ENCODE measurements at places on chromosomes 7 and 10.

GRCh38 chr10:124081547-124082140 is 11.8 kb downstream of the CHST15 start:
- DNase-seq: no peak

DNA sequence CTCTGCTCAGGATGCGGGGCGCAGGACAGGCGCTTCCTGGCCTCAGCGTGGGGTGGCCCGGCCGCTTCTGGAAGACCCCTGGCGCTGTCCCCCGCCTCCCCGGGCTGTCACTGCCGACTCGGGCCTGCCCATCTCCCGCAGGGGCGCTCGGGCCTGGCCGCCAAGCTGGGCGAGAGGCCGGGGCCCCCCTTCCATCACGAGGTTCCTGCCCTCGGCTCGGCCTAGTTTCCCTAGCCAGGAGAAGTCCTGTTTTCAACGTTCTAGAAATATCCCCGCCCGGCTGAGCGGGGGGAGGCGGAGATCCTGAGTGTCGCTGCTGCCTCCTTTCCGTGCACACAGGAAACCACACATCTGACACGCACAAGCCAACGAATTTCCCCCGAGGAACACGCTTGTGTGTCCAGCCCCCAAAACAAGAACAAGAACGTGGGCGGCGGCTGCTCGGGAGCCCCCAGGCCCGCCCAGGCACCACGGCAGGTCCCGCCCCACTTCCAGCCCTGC is 33.7 kb downstream of the AP5Z1 start:
- DNase-seq: no peak

DNA sequence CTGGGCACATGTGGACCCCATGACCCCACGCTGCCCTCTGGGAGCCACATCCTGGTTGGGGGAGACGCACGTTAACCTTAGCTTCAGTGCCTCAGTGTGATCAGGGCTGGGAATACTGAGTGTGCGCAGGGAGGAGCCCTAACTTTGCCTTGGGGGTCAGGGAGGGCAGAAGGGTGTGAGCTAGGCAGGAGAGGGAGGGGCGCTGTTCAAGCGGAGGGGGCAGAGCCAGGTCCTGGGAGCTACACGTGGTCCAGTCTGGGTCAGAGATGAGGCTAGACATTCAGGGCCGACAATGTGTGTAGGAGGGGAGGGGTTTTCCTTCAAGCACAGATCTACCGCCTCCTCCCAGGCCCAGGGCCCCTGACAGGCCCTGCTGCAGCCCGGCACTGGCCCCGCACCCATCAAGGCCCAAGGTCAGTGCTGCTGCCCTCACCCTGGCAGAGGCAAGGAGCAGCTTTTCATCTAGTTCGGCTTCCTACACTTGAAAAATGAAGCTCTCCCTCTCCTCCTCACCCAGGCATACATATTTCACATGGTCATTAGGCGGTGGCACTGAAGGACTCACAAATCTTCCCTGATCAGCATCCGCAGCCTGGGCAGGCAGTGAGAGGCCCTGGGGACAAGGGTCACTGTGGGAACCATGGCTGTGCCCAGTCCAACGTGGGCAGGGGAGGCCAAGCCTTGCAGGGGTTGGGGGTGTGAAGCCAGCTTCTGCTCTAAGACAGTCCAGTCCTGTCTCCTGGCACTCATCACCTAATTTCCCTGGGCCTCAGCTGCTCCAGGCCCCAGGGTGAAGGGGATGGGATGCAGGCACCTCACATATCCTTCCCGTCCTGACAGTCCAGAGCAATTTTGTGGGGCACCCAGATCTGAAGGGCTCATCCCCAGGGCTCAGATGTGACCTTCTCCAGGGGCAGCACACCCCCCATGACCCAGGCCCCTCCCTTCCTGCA is 47.3 kb downstream of the C10orf105 start:
- DNase-seq: no peak

GRCh38 chr7:108875139-108875538 is 305.5 kb downstream of the DNAJB9 start:
- peak; percentile 23 for DNase-seq

GRCh38 chr10:24147321-24147720 is 61.6 kb upstream of the KIAA1217 start:
- DNase-seq: no peak

DNA sequence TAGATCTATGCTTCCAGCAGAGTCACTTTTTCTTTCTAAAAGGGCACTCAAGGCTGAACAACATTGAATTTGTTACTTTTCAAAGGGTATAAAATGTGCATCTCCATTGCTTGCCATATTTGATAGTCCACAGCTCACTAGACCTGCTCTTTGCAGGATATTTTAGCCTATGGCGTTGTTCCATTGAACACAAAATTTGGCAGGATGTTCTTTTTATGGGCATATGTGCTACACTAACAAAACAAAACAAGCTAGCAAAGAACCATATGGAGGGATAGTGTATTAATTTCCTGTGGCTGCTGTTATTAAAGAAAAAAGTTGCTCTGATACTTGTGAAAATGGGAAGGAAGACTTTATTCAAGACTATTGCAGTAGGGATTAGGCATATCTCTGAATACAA is 828.7 kb downstream of the TYW1 start:
- DNase-seq: no peak

- DNase-seq: no peak
Observed at GRCh38 chr7:4240520-4241303, 441.4 kb upstream of the FOXK1 start.

DNA sequence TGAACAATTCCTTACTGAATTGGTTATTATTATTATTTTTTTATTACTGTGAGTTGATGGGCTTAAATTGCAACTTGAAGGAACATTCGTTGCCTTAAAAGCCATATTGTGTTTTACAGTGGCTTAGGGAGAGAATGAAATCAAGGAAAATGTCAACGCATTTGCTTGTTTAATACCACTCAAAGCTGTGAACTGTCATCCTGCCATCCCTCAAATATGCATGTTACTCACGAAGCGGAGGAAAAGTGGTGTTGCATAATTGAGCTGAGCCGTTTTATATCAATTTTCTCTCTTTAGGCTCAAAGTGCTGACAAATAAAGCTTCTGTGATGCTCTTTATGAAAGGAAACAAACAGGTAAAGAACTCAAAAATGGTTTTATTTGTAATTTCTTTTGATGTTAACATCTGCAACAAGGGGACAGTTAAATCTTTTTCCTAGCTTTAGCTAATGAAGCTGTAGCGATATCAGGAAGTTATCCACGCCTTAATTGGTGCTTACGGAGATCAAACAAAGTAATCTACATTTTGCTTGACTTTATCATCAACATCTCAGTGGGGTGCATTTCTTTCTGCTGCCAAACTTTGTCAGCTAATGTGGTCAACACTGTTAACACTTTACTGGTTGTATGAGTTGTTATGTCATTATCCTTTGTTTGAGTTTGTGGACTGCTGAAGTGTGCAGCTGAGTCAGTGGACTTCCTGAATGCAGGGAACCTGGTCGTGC is 33.1 kb downstream of the GLRX3 start:
- DNase-seq: peak; percentile 84

GRCh38 chr7:99927536-99927935 is 1.9 kb downstream of the GJC3 start:
- DNase-seq: no peak

GRCh38 chr10:27242473-27242950 is 1.9 kb upstream of the ACBD5 start:
- DNase-seq: no peak

GRCh38 chr10:96271016-96271815 is at the start of gene BLNK:
Gene BLNK (minus strand): TSS chr10:96271569. CDS start chr10:96271398, 171 bp downstream.
- no peak for DNase-seq

GRCh38 chr7:111980725-111981124 is 225.5 kb downstream of the DOCK4 start:
- DNase-seq: peak; percentile 18

DNA sequence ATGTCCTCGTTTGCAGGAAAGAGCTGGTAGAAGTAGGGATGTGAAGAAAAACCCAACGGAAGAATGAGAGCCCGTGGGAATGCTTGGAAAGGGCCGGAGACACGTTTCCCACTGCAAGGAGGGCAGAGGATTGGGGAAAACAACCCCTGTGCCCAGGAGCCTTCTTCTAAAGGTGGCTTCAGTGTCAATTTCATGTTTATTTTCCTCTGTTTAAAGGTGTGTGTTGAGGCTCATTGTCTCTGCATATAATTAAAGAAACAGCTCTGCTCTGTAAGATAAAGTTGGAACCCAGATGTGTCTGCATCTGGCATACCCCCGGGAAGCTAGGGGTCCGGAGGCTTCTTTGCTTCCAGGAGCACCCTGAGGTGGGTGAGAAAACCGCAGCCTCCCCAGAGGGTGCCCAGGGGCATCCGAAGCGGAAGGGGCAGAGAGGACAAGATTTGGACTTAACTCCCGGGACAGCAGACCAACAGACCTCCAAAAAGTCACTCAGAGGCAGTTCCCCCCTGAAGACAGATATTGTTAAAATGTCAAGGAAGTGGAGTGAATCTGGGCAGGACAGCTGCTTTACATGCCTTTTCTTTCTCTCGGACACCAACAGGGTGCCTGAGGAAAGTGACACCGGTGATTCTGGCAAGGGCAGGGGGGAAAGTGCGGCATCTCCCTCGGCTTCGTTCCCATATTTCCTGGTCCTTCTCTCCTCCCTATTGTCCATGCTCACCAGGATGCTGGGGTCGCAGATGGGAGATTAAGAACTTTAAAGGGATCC is 8.6 kb upstream of the GATA3 start:
- DNase-seq: no peak

GRCh38 chr7:146172112-146172511 is 55.5 kb downstream of the CNTNAP2 start:
- DNase-seq: no peak

GRCh38 chr7:81232084-81232799 is 313.4 kb upstream of the SEMA3C start:
- no peak for DNase-seq

DNA sequence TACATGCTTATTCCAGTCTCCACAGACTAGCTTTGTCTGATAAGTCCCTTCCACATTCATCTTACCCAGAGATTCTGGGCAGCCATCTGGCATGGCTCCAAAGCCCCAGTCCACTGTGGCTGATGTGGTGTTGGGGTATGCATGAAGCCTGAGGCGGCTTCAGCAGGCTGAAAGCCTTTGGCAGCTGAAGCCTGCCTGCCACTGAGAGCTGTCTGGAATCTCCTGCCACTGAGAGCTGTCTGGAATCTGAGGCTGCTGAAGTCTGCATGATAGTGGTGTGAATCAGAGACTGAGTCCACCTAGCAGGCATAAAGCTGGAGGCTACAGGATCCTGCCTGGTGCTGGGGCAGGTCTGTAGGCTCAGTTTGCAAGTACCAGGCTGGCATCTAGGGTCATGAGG is 87.1 kb downstream of the DYNC1I1 start:
- DNase-seq: peak; percentile 95

GRCh38 chr10:102870221-102870620 is 951 bp downstream of the AS3MT start:
- no peak for DNase-seq

DNA sequence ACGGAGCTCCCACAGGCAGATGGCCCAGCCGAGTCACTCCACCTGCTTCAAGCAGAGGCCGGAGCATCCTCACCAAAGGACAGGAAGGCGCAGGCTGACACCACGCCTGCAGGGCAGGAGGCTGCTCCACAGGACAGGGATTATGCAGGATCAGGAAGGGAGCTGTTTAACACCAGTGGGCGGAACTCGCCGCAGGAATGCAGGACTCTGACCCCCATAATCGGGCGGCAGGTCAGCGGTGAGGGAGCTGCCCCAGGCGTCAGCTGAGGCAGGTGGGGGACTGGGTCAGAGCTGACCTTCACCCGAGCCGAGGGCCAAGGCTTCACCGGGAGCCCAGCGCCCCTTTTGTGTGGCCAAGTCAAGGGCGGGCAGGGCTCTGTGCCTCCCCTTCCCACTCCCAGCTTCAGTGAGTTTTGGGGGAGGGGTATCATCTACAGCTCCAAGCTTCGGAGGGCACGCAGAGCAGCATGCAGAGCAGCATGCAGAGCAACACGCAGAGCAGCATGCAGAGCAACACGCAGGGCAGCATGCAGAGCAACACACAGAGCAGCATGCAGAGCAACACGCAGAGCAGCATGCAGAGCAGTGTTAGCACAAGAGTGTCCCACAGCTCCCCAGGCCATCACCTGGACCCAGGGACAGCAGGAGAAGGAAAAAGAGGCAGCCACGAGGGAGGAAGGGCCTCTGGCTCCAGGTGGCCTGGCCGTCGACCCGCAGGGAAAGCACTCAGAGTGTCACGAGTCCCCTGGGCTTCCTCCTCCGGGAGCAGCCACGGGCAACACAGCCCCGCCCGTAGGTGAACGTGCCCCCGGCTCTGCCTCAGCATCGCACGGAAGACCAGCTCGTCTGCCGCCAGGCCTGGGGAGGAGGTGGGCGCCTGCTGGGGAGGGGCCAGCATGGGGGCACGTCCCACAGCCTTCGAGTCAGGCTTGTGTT is 151.7 kb upstream of the PPP2R2D start:
- no peak for DNase-seq

Data from astrocyte of the hippocampus (primary cell).